ENCODE measurements at places on chromosomes 16 and 17. TPM values are rescaled to one million over a fixed set of nuclear protein-coding genes. Genes with fewer than 3 reads are reported as not detected.

IL34 gene
- polyA plus RNA-seq, result 16.9 TPM

CA4 gene
- polyA plus RNA-seq, result 1.2 TPM

HES7 gene
- 0.16 TPM for polyA plus RNA-seq

ASGR2 gene
- polyA plus RNA-seq, result 0.40 TPM

DNA sequence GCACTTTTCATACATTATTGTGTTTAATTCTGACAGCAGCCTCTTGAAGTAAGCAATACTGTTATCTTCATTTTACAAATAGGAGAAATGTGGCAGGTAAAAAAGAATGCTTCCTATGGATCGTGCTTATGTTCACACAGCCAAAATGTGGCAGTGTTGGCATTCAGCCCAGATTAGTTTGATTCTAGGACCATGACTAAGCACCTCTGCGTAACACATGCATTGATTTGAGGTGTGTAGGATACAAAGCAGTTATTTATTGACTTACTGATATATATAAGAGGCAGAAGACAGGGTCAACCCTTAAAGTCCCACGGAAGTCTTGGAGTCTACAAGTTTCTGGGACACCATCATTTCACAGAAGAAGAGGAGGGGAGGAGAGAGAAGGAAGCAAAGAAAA is 1144.4 kb upstream of the GOT2 start:
- DNase-seq, result no peak

DNA sequence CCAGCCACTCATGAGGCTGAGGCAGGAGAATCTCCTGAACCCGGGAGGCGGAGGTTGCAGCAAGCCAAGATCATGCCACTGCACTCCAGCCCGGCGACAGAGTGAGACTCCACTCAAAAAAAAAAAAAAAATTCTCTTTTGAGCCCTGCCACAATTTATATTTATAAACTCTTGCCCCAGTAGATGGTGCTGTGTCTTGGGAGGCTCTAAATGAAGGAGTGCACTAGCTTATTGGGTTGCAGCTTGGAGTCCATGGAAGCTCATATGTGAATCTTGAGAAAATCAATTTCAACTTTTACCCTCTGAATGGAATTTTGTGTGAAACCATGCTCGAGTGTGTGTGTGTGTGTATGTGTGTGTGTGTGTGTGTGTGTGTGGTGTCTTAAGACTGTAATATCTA is 420.1 kb downstream of the HS3ST4 start:
- DNase-seq, result peak; percentile 8

GRCh38 chr16:50257876-50258275 is 8.5 kb upstream of the ADCY7 start:
- DNase-seq, result no peak

DNA sequence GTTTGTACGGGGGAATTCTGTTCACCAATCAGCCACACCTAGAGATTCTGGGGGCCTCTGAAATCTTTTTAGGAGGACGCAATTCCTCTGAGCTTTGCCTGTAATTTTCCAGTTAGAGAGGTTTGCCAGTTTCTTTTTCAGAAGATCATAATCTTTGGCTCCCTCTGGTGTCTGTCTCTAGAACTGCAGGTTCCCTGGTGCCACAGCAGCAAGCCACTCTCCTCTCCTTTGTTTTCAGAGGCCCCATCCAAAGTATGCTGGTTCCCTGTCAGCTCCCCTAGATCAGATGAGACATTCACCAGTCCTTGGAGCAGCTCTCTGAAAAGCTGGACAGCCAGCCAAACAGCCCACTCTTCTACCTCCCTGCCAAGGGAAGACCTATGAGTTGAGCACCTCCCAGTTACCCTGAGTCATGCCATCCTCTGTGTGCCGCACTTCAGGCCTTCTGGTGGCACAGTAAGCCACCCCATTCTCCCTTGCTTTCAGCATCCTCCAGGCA is 36.1 kb downstream of the RNF112 start:
- peak; percentile 60 for DNase-seq

DNA sequence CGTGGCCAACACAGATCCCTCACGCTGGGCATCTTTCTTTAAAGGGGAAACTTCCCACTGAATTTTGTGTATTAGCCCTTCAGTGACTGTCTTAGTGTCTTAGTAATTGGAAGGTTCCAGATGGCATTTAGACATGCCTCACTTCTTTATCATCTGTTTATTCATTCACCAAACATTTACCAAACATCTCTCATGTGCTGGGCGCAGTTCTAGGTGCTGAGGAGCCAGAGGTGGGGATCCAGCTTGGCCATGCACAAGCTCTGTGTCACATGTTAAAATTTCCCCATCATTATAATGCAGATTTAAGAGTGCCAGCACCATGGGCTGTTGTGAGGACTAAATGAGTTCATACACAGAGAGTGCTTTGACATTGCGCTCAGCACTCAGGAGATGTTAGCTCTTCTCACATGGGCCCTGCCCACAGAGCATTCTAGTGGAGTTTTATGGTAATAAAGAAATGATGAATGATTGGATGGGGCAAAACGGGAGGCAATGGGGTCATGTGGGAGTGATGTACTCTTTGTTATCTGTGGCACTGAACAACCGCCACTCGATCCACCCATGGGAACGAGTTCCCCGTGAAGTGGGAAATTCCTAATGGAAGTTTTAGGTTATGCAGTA is 119.7 kb downstream of the SNX29 start:
- no peak for DNase-seq
